ENCODE measurements at places on chromosomes 2 and 18. TPM values are rescaled to one million over a fixed set of nuclear protein-coding genes. Genes with fewer than 3 reads are reported as not detected.

- DNase-seq = no peak
These were observed 99.0 kb upstream of the COPS8 start for GRCh38 chr2:236986524-236987330.

DNA sequence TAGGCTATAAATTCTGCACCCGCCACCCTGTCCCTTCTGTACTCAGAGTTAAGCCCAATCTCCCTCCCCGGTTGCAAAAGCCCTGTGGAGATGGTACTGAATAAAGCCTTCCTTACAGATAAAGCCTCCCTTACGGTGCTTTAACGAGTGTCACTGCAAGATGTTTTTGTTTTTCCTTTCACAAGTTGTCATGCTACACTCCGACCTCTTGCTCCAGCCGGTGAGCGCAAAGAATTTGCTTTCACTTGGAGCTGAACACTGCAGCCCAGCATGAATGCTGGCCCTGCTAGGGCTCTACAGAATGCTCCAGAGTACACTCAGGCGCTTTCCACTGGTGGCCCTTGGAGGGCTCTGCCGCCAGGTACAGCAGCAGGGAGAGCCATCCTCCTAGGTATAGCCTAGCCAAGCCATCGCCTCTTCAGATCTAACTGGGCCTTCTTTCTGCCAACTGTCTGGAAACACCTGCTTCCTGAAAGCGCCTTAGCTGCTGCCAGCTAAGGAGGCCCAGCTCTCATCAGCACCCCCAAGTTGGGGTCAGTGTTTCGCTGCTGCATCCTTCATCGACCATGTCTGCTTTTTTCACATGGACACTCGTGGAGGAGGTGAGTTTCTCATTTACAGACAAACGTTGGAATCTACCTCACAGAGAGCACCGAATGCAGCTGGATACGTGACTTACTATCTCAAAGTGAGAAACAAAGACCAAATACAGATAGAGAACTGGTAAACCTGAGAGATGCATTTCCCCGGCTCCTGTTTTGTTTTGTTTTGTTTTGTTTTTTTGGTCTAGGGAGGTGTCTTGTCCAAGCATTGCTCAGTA, 13.4 kb upstream of the CREG2 start:
- no peak for DNase-seq

GRCh38 chr2:148007219-148007900, 13.2 kb downstream of the ORC4 start:
- no peak for DNase-seq

- DNase-seq = peak; percentile 73
These were observed at the start of gene RSAD2 for GRCh38 chr2:6877402-6878304. TSS of gene RSAD2 (plus strand) at chr2:6877777. CDS start at chr2:6877801, 24 bp downstream.

The ZNF385B gene
- total RNA-seq = not detected

The FSIP2 gene
- total RNA-seq = 0.58 TPM

DNA sequence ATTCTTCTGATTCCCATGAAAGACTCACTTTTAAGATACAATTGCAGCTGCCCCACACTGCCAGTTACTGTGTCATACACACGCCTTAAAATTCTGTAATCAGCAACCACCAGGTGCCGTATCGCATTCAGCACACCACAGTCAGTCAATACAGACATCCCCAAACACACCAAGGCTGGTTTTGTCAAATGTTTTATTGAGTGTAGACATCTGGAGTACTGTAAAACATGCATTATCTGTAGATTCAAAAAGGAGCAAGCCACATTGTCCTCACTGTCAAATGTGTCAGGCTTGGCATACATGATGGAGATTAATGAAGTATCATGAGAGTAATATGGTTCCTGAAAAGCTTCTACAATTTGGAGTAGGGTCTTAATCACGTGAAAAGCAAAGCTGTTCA, 109.7 kb upstream of the SP3 start:
- DNase-seq = no peak

DNA sequence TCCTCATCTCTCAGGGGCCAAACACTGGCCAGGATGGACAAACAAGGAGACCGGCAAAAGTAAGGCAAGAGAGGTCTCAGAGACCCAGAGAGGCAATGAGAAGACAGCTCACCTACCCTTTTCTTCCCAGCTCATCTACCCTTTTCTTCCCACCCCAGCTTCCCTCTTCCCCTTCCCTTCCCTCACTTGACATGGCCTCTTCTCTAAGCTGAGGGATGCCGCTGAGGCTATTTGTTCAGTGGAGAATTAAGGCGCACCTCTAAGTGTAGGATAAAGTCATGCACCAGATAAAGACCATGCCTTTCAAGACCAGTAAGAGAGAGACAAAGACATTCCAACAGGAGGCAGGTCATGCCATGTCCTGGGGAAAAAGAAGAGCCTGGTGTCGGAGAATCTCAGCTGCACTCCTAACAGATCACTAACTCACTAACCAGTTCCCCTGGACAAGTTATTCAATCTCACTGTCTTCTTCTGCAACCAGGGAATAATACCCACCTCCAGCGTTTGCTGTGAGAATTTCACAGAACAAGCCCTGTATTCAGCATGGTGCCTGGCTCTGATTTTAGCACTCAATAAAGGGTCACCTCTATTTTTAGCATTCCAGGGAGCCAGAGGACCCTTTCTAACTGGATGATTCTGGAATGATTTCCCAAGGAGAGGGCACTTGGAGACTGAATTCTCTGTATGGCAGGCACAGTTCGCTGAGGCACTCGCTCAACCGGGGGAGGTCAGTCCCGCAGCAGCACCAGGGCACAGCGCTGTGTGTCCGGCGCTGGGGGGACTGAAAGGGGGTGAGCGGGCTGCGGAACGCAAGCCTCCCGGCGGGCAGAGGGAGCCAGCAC, 3.0 kb upstream of the FOSL2 start:
- DNase-seq = no peak

DNA sequence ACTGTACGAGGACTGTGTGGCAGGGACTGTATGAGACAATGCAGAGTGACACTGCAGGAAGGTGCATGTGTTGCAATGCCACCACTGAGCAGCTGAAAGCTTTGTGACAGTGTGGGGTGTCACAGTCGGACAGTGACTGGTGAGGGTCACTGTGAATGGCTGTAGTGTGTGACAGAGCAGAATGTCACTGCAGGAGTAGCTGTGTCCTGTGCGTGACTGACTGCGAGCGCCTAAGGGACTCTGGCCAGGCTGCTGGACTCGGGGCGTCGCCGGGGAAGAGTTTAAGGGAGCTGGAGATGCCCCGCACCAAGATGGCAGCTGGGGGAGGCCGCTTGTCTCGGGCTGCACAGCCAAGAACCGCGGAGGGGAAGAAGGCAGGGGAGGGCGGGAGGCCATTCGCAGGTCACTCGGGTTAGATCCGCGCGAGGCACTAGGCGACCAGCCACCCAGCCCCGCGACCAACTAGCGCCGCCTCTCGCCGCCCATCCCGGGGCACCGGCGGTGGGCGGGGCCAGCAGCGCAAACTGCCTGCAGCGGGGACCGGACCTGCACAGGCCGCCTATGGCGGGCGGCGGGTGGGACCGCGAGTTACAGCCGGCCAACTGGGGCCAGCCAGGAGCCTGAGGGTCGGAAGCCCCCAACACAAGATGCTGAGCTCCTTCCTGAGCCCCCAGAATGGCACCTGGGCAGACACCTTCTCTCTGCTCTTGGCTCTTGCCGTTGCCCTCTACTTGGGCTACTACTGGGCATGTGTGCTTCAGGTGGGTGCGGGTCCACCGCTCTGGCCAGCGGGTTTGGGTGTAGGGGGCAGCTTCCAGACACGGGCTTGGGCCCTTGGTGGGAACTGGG, at the start of gene ABHD1:
Gene ABHD1, plus strand, starts transcription at position 514 of the 849 bp plus-strand sequence. Its CDS starts 134 bp downstream, at position 648.
- peak; percentile 79 for DNase-seq

DNA sequence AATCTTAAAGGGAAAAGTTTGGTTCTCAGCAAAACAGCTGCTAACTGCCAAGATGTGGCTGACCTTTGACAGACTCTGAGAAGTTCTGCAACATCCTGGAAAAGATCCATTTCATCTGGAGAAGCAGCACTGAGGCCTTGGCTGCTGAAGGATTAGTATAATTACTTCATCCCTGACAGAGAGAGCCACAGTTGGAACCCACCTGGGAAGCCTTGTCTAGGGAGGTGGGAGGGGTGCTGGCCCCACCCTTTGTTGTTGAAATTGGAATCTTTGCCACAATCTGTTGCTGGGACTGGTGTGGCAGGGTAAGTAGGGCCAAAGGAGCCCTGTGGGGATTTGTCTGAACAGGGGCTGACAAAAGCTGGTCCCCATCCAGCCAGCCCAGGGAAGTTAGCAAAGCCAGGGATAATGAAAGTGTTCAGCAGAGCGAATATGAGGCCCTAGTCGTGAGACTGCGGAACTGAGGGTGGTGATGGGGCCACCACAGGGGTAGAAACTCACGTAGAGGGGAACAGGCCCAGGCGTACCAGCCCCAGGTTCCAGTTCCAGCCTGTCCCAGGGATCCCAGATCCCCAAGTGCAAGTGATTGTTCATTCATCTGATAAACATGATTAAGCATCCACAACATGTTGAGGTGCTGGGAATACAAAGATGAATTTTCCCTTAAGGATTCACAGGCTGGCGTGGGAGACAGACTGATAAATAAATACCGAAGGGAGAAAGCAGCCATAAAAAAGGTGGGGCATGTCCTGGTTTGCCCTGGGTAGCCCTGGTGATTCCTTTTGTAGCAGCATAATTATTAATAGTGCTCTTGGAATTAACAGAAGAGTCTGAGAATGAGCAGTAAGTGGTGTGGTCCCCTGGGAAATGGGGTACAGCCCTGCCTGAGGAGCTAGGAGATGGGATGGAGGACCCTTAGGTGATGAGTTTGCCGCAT, 60.0 kb downstream of the MYO1B start:
- DNase-seq = no peak

The ANKRD29 gene
- total RNA-seq = 0.11 TPM

DNA sequence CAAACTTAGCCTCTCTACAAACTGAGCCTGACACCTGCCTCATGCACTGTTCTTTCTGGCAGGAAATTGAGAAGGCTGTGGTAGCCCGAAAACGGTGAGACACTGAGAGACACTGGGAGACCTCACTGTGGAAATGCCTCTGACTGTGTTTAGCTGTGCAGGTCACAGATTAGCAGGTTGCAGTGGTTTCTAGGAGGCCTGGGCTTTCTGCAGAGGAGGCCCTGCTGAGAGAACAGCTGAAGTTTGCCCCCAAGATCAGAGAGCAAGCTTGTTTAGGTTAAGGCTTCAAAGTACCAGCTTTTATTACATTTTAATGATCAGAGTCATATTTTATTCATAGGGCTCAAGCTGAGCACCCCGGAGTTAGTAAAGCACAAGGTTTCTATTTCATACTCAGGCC, 68.7 kb upstream of the LYPD6 start:
- no peak for DNase-seq

DNA sequence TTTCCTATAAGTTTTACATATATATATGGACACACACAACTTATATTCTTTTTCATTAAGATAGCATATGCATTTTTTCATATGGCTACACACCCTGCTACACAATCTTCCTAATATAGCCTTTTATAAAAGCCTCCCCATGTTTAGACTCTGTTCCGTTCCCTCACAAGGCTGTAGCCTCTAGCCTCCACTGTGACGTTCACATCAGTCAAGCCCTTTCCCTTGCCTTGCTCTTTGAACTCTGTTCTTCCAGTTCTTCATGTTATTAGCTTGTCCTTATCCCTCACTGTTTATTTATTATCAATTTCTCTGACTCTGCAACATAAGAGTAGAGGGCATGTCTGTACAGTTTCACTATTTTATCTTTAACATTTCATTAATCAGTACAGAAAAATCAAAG, 38.9 kb downstream of the HADHB start:
- no peak for DNase-seq

DNA sequence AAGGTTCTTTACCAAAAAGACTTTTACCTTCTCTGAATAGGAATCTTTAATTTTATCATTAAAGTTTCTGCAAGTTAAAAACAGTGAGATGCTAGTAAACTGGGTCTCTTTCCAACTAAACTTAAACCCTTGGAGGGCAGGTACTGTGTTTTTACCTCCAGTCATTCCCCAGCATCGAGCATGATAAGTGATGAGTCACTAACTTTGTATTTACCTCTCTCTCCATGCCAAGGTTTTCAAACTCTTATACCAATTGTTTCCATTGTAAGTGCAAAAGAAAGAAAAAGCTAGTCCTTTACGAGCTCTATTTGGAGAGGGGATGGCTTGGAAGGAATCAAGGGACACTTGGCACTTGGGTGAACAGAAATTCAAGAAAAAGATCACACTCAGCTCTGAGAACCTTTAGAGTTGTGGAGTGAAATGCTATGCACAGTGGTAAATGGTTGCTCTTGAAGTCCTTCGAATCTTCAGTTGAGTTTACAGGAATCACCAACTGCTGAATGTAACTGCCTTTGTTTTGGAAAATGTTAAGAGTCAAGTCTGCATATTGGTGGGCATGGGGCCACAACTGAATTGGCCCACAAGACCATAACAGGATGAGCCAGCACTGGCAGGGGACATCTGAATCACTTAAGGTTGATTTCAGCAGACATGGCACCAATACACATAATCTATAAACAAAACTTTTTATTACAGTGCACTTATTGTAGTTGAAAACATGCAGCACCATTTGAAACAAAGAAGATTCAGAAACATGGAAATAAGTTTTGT, 8.3 kb upstream of the RBM43 start:
- no peak for DNase-seq
